ENCODE measurements at places on chromosomes 1 and 21.

DNA sequence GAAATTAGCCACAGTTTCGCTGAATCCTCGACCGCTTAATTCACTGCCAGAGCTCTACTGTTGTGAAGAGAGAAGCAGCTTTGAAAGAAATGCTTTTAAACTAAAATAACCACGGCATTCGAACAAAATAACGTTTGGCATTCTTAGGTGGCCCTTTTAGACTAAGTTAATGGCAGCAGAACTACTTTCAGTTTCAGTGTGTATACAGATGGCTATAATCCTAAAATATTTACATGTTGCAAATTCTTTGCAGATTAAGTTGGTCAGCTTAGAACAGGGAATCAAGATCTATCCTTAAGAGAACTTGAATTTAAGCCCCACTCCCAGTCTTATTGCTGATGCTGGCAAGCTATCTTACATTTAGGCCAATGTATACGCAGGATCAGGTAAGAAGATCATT is 62.7 kb downstream of the ADSS2 start:
- no peak for DNase-seq

GRCh38 chr1:22747021-22747734 is 36.5 kb downstream of the EPHB2 start:
- DNase-seq = no peak

DNA sequence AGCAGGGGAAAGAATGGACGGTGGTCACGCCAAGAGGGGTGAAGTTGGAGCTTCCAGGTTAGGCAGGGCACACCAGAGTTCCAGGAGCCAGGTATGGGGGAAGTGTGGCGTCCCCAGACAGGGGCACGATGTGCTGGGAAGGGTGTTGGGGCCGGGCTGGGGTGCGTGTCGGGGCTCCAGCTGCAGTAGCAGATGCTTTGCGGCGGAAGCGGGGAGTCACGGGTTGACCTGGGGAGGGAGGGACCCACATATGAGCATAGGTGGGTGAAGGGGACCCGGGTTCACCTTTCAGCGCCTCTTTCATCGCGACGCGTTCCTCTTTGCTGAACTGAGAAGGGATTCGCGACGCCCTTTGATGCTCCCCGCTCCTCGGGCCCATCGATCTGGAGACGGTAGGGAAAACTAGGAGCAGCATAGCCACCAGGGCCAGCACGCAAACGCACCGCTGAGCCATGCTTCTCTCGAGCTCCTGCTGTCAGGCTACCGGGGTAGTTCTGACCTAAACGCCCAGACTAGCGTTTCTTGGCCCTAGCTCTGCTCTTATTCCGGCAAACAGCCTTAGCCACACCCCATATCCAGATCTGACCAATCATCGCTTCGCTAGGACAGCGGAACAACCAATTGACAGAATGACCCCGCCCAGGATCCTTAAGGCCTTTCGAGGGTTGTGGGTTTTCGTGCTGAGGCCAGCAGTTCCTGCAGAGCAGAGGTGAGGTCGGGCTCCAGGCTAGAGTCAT is at the start of gene PM20D1:
Gene PM20D1, minus strand, starts transcription at position 514 of the 737 bp plus-strand sequence. Its CDS starts 60 bp downstream, at position 454.
- peak; percentile 53 for DNase-seq

- no peak for DNase-seq
Observed at GRCh38 chr21:45806042-45806441, 162.5 kb downstream of the PCBP3 start.

- no peak for DNase-seq
Observed at GRCh38 chr1:28580722-28581530, 11.1 kb upstream of the RAB42 start.

DNA sequence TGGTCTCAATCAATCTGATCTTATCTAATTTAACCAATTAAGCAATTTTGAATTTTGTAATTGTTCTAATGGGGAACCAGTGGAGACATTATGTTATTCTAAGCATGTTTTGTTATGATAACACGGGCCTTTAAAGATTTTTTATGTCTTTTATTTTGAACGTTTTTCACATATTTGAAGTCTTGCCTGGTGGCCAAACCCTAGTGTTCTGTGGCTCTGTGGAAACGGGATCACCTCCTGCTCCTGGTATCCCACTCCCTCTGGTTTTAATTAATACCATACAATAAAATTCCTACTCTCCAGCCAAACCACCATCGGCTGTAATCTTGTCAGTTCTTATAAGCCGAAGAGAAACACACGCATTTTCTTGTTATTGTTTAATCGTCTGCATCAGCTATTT is 22.9 kb upstream of the LMO4 start:
- no peak for DNase-seq

DNA sequence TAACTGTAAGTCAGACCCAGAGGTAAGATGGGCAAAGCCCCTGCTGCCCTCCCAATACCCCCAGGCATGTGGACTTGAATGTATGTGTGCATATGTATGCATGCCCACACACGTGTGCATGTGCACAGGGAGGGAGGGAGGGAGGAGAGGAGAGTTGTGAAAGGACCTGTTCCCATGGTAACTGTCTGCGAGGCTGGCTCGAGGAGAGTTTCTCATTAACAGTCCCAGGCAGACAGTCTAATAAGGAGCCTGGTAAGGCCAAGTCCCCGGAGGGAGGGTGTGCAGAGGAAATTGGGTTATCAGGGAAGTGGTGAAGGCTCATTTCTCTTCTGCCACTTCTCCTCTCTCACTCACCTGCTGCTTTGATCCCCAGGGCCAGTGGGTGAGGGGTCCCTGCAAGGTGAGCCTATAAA is 74.9 kb downstream of the NFASC start:
- no peak for DNase-seq

DNA sequence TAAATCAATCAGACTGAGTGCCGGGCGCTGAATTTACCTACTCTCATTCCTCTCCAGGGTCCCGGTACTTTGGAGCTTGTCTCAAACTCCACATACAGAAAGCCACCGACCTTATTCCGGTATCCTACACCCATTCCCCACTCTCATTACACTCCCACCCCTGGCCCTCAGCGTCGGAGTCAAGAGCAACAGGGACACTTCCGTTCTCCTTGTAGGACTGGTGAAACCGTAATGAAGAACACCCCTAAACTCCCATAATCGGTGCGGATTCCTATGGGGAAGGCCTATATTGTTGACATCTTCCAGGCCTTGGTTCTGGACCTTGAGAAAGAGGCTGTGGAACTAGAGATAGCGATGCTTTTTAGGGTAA is 798 bp downstream of the ZBED6 start:
- DNase-seq = no peak

GRCh38 chr1:217026531-217026930 is 303.3 kb upstream of the ESRRG start:
- no peak for DNase-seq
